ENCODE measurements at places on chromosomes 5 and 9. TPM values are rescaled to one million over a fixed set of nuclear protein-coding genes. Genes with fewer than 3 reads are reported as not detected.

GRCh38 chr9:23321049-23321448 is 505.0 kb downstream of the ELAVL2 start:
- DNase-seq: no peak

- peak; percentile 12 for DNase-seq
Measured at GRCh38 chr9:135000647-135001245, 83.0 kb upstream of the FCN1 start.

DNA sequence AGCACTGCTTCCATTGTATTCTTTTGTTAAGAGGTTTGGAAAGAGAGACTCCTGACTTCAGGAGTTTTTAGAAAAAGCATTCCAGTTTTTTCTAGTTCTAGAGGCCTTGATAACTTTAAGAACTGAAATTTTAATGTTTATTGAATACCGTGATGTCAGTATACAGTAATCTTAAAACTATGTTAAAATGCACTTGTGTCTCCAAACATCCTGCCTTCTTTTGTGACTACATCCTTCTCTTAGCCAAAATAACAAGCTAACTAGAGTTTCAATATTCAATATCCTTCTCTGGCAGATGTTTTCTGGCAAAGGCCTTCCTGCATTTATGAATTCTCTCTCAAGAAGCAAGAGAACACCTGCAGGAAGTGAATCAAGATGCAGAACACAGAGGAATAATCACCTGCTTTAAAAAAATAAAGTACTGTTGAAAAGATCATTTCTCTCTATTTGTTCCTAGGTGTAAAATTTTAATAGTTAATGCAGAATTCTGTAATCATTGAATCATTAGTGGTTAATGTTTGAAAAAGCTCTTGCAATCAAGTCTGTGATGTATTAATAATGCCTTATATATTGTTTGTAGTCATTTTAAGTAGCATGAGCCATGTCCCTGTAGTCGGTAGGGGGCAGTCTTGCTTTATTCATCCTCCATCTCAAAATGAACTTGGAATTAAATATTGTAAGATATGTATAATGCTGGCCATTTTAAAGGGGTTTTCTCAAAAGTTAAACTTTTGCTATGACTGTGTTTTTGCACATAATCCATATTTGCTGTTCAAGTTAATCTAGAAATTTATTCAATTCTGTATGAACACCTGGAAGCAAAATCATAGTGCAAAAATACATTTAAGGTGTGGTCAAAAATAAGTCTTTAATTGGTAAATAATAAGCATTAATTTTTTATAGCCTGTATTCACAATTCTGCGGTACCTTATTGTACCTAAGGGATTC is 43.1 kb downstream of the NDFIP1 start:
- DNase-seq: no peak

DNA sequence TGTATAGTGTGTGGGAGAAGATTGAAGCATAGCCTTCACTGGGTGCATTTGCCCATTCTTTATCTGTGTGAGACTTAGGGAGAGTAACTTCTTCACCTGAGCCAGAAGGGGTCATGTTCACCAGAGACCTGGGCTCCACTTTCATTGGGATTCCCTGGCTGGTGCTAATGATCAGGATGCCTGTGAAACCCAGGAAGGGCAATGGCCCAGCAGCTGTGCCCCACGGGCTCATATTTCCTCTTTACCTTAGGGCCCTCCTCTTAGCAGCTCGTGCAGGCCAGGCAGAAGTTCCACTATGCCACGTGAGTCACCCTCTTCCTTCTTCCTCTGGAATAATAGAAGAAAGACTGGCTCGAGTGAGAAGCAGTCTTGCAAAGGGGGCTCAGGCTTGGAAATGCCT is 5.0 kb downstream of the PPARGC1B start:
- no peak for DNase-seq

GRCh38 chr5:24281818-24282217 is 363.0 kb downstream of the CDH10 start:
- no peak for DNase-seq

GRCh38 chr5:156331181-156331580 is 4.2 kb downstream of the SGCD start:
- no peak for DNase-seq

GRCh38 chr9:33443047-33443446 is 4.3 kb downstream of the AQP3 start:
- peak; percentile 77 for DNase-seq

The IL9 gene
- not detected for total RNA-seq

The PDE6A gene
- 0.09 TPM for total RNA-seq

The SUSD3 gene
- 4.8 TPM for total RNA-seq

The LCN9 gene
- total RNA-seq: not detected

Data from upper lobe of right lung (tissue), 1 donor.